Eye (tissue), 1 donor: ENCODE measurements at places on chromosomes 11 and 22.

DNA sequence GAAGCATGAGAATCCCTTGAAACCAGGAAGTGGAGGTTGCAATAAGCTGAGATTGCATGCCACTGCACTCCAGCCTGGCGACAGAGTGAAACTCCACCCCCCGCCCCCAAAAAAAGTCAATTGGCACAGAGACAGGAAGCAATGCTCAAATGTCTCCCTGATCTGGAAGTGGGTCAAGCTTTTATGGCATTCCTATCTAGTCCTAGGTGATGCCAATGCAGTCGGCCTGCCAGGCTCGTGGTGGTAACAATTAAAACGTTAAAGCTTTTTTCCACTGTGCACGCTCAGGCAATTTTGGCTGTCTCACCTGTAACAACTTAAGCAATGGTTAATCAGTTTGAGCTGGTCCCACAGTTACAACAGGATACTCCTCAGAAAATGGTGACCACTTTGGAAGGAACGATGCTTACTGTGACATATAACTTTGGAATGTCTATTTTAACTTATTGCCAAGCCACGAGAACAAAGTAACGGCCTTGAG, 18.9 kb upstream of the PISD start:
- DNase-seq: no peak

DNA sequence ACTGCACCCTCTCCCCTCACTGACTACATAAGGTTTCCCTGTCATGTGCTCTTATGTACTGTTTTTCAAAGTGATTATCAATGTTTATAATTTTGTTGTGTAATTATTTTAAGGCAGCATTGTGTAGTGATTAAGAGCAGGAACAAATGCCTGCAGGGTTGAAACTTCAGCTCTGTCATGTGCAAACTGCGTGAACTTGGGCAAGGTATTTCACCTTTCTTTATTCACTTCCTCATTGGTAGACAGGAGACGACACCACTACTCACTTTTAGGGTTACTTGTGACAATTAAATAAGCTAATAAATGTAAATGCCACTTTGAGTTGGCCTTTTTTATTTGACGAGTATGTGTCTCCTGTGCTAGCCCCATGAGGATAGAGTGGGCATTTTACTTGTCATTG, 86.5 kb upstream of the E2F8 start:
- DNase-seq: no peak

GRCh38 chr11:119126675-119127268, 5.4 kb downstream of the HINFP start:
- DNase-seq: no peak

DNA sequence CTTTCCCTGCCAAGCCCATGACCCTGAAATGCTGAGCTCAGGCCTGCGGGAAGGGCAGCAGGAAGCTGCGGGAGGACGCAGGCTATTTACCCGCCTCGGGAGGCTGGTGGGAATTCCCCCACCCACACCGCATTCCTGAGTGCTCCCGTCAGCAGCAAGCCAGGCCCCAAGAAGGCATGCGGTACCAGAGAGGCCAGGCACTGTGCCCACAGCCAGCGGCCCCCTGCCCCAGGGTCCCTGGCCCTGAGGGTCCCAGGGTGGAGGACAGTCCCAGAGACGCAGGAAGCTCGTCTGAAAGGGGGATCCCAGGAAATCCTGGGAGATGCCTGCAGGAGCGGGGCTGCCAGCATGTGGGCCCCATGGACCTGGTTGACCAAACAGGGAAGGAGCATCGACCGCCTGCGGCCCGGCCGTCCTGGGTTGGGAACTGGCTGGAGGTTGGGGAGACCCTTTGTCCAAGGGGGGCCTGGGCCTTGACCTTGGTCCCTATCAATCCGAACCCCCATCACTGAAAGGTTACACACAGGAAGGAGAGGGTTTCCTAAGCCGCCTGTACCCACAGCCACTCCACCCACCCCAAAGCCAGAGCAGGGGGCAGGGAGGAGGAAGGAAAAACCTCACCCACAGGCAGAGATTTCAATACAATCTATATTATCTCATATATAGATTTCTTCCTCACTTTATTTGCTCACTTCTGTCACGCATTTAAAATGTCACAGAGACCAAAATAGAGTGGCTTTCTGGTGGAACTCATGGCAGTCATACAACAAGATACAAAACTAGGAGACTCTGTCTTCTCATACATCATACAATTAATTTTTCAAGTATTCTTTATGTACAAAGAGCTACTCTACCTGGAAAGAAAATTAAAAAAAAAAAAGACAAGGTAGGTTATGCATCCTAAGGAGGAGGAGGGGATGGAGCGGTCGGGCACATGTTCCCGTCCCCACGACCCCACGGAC, 17.1 kb downstream of the MAFF start:
- peak; percentile 76 for DNase-seq

DNA sequence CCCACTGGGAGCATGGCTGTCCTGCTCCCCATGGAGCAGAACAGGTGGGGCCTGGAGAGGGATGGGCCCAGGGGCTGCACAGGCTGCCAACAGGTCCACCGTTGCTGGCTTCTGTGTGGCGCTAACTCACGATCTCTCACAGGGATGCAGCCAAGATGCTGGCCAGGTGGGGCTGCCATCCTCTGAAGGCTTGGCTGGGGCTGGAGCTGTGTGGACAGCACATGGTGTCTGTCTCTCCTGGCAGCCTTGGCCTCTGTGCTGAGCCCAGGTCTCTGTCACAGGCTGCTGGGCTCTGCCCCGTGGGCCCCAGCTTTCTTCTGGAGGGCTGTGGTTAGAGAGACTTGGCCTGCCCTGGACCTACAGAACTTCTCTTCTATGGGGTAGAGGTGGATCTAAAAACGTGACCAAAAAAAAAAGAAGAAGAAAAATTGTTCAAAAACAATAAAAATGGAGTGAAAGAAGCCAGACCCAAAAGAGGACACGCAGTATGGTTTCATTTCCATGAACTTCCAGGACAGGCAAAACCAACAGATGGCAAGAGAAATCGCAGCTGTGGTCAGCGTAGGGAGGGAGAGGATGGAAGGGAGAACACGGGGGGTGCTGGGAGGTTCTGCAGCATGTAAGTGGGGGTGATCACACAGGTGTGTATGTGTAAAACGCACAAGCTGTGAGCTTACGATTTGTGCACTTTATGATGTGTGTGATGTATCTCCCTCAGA, 12.2 kb downstream of the PARVG start:
- no peak for DNase-seq

GRCh38 chr22:46213052-46213451, 37.0 kb downstream of the CDPF1 start:
- DNase-seq: no peak

DNA sequence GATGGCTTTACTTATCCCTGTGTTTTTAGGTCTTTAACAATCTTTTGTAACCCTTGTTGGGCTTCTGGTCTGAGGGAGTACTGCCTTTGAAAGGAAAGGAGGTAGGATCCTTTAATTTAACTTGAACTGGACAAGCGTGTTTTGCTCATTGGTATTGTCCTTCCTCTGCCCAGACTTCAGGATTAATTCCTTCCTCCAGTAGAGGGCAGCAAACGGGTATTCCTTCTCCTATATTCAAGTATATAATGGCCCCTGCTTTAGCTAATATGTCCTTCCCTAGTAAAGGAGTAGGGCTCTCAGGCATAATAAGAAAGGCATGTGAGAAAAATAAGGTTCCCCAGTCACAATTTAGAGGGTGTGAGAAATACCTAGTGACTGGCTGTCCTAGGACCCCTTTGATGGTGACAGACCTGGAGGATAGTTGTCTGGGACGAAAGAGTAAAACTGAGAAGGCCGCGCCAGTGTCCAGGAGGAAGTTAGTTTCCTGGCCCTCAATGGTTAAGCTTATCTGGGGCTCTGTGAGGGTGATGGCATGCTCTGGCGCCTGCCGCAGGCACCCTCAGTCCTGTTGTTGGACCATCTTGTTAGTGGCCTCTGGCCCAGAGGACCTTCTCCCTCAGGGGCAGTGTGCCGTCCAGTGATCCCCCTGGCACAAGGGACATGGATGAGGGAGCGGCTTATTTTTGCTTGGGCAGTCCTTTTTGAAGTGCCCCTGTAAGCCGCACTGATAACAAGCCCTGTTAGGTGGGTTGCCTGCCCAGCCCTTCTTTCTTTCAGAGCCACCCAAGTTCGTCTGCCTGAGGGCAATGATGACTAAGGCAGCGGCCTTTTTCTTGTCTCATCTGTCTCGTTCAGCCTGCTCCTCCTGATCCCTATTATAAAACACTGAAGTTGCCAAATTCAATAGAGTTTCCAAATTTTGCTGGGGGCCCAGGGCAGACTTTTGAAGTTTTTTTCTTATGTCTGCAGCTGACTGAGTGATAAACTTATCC, 51.8 kb downstream of the C11orf71 start:
- DNase-seq: peak; percentile 85

DNA sequence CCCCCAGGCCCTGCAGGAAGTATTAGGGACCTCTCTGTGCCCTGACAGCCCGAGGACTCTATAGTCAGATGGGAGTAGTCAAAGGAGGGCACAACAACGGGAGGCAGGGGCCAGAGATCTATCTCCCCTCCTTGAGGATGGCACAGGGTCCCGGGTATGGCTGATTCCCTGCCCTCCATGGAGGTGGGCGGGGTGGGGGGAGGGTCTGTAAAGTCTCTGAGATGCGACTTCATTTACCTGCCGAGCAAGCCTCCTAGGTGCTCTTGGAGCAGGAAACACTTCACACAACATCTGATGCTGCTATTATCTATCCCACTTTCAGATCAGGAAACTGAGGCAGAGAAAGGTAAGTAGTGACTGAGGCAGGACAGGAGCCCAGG, 769 bp upstream of the CDC42EP1 start:
- no peak for DNase-seq

DNA sequence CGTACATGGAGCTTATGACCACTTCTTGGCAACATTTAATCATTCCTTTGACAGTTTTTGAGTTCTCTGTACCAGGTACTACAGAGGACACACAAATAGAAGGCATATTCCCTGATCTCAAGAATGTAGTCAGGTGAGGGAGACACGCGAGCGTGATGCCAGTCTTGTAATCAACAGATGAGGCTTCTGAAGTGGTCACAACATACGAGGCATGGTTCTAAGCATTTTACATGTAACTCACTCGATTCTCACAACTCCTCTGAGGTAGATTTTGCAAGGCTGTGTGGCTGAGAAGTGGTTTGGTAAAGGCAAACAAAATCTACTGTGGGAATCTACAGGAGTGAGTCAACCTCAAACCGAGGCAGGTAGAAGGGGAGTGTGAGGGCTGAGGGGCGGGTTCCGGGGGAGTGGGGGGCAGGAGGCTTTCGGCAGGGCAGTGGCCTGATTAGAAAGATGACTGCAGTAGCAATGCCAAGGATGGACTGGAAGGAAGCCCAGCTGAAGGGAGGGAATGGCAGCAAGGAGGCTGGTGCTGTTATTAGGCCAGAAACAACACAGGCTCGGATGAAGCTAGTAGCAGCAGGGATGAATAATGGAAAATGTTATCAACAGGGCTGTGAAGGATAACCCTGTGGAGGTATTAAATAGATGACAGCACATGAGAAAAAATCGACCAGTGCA, 63.8 kb downstream of the ST14 start:
- DNase-seq: no peak

DNA sequence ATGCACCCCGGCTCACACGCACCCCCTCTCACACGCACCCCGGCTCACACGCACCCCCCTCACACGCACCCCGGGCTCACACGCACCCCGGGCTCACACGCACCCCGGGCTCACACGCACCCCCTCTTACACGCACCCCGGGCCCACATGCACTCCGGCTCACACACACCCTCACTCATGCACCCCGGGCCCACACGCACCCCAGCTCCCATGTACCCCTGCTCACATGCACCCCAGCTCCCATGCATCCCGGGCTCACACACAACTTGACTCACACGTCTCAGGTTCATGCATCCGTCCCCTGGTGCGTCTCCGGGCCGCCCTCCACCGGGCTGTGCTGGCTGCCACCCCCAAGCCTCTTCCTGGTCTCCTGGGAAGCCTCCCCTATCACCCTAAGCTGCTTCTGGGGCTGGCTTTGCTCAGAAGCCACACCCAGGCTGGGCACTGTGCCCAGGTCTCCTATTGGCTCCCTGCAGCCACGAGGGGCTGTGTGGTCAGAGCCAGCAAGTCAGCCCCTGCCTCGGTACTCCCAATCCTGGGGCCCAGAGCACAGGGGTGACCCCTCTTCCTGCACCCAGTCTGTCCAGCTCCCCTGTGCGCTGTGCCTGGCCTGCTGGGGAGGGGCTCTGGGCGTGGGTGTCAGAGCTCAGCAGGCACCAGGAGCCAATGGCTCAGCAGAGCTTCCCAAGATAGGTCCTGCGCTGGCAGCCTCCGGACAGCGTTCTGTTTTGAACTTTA, 16.9 kb downstream of the TSPAN4 start:
- DNase-seq: peak; percentile 81
